ENCODE measurements at places on chromosomes 2 and 18.

DNA sequence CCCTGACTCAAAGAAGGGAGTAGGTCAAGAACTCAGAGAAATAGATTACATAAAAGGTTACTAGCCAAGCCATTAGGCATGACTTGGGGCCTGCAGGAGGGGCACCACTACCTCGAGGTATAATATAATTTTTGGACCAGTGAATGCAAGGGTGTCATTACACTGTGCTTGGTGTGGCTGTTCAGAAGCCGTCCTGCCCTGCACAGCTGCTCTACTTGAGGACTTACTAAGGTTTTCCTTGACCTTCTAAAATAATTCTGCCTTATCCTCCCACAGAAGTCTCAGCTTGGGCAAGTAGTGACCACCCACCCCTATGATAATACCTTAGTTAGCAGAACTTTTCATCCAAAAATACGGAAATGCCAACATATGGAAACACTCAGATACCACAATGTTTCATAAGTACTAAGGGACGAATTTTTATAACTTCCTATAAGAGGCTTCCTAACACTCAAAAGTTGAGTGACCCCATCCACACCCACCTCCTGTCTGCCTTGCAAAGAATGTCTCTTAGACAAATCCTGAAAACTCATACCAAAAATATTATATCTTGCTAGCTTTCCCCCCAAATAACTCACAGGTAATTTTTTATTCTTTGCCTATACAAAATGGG, 17.7 kb upstream of the ATG16L1 start:
- DNase-seq, result no peak

DNA sequence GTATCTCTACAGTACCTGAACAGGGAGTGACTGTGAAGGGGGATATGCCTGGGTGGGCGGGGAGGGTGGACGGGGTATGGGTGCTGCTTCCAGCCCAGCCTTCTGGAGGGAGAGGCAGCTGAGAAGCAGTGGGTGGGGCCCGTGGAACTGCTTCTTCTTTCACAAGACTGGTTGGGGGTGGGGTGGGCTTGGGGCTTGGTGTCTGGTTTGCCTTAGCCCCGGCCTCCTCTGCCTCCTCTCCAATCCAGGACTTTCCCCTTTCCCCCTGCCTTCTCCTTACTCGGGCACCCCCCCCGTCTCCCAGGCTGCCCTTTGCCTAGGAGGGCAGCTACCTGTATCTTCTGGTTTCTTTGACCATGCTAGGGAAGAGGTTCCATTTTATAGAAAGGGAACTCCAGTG, 233.4 kb downstream of the DYSF start:
- no peak for DNase-seq

DNA sequence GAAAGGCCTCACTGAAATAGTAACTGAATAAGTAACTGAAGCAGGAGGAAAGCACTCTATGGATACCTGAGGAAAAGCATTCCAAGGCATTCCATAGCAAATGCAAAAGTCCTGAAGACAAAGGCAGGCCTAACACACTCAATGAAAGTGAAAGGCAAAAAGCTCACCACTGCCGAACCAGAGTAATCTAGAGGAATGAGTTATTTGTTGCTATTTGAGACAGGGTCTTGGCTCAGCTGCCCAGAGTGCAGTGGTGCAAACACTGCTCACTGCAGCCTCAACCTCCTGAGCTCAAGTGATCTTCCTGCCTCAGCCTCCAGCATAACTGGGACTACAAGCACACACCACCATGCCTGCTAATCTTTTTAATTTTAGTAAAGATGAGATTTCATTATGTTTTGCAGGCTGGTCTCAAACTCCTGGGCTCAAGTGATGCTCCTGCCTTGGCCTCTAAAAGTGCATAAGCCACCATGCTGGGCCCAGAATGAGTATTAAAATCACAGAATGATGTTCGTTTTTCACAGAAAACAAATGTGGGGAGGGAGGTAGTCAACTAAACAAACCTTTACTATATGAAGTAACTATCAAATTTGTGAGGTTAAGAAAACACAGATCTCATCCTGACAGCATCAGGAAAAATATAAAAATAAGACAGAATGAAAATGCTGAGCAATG, 17.9 kb downstream of the PIAS2 start:
- DNase-seq, result no peak

DNA sequence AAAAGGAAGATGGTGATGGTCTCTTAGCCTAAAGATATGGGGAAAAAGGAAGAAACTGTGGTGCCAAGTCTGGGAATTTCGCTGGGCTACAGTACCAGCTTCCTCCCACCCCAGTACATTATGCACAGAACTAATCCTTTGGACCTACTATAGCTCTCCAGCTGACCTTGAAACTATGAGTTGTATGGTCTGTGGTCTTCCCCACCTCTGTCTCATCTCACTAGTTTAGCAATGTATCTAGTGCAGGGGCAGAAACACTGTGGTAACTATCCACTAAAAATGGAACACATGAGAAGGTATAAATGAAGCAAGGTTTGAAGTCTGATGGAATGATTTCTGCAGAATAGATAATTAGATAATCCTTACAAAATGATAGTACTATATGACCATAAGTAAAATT, 190.4 kb upstream of the CCDC150 start:
- DNase-seq, result no peak

DNA sequence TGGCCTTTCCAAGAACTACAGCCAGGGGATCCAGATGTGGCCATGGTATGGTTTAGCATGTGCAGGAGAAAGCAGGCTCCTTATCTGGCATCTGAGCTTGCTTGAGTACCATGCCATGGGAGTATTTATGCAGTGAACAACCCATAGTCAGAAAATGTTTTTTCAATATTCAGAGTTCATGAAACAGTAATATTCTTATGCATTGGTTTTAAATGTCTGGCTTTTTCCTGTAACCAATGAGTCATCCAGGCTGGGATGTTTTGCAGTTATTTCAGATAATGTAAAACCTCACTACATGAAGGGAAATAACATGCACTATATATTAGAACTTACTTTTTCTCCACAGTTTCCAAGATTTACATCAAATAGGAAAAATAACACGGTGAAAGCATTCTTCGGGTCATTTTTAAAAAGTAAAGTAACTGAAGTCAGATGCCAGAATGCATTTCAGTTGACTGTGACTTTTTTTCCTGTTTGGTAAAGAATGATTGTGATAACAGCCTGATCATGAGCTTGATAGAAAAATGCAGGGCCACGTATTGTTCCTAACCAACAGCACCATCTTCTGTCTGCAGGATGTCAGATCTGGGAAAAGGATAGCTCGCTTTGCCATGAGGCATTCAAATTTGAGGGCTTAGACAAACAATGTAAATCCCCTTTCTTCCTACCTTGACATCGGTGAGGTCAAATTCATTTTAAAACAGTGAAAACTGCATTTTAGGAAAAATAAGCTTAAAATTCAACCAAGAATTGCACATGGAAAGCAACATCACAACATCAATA, 152.8 kb downstream of the DSC3 start:
- DNase-seq, result no peak

DNA sequence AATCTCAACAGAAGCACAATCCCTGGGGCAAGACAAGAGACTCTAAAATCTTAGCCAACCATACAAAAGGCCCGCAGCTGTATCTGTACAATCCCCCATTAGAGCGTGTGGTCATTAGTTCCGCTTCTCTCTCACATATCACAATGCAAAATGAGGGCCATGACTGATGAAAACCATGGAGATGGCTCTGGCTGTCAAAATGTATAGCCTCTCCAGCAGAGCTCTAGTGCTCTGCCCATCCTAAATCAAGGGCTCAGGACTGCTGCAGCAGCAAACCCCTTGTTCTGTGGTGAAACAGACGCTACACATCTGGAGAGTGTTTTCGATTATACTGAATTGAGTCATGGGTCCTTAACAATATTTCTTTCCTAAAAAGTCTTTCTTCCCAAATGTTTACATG, 221.0 kb downstream of the PID1 start:
- no peak for DNase-seq

DNA sequence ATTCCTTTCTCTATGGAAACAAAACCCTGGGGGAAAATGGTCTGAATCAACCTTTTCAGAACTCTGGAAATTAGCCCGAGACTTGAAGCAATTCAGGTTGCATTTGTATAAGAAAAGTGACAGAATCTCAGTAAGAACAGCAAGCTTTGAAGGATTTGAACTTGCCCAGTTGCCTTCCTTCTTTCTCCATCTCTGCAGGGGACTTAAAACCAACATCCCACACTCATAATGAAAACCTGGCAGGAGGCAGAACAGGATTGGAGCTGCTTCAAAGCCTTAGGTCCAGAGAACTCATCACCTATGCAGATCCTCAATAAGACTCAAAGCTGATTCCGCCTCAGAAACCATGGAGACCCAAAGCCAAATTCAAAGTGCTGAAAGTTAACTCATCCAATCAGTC, 790.5 kb upstream of the ID2 start:
- DNase-seq, result no peak
